DMS153 (cell line): ENCODE measurements at places on chromosomes 3 and 15.

- DNase-seq, result no peak
Measured at GRCh38 chr3:129491794-129492193, 36.6 kb upstream of the RHO start.

GRCh38 chr3:58260733-58261132 is 23.1 kb downstream of the ABHD6 start:
- DNase-seq, result no peak

GRCh38 chr3:139689708-139690228 is 12.0 kb upstream of the NMNAT3 start:
- peak; percentile 31 for DNase-seq

DNA sequence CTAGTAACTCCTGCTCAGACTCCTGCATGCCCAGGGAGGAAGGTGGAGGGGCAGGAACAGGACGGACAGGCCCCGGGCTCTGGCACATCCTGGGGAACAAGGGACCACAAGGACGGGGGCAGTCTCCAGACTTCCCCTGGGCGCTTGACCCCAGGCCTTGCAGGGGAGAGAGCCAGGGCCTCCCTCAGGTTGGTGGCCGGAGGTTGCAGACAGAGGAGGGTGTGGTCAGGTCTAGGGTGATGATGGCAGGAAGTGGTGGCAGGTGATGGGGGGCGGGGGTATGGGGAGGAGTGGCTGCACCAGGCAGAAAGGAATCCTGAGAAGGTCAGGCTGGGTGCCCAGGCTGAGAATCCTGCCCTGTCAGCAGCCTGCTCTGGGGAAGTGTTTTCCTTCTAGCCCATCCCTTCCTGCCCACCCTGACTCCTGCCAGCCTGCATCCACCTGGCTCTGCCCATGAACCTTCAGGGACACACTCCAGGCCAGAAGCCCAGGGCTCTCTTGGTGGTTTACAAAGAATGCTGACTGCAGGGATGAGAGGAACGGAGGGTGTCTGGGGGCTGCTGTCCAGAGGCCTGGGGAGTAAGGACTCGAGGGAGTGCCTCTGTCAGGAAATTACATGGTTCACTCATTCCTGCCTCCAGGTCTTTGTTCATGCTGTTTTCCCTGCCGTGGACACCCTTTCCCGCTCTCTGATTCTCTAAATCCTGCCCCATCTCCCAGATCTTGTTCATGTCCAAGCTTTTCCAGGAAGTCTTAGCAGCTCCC is 15.8 kb downstream of the LOXL1 start:
- no peak for DNase-seq

GRCh38 chr15:25759421-25759820 is 103.7 kb downstream of the ATP10A start:
- no peak for DNase-seq

GRCh38 chr3:176807938-176808337 is 389.3 kb downstream of the TBL1XR1 start:
- no peak for DNase-seq

DNA sequence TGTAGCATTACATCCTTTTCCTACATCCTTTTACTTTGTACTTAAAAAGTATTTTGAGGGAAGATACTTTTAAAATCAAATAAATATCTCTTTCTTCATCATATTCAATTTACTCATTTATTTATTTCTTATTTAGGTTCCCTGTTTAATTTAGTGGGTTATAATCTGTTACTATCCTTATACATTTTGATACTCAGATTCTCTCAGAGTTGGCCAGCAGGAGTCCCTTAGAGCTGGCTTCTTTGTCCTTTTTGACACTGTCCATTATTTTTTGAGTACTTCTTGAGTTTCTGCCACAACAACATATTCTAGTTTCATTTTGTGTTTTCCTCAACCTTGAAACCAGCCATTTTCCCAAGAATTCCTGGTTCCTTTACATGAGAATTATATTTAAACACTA is 111.6 kb upstream of the DCBLD2 start:
- DNase-seq, result no peak

GRCh38 chr3:31132132-31132769 is 237.8 kb upstream of the GADL1 start:
- no peak for DNase-seq

GRCh38 chr15:101510212-101511197 is 21.0 kb upstream of the PCSK6 start:
- DNase-seq, result no peak

GRCh38 chr15:73570355-73571032 is 62.7 kb downstream of the NPTN start:
- no peak for DNase-seq

GRCh38 chr3:183830187-183830586 is 4.8 kb upstream of the MAP6D1 start:
- no peak for DNase-seq
